ENCODE measurements at places on chromosomes 1 and 21.

- no peak for DNase-seq
These were observed 151.0 kb upstream of the C1orf87 start for GRCh38 chr1:60224523-60224922.

DNA sequence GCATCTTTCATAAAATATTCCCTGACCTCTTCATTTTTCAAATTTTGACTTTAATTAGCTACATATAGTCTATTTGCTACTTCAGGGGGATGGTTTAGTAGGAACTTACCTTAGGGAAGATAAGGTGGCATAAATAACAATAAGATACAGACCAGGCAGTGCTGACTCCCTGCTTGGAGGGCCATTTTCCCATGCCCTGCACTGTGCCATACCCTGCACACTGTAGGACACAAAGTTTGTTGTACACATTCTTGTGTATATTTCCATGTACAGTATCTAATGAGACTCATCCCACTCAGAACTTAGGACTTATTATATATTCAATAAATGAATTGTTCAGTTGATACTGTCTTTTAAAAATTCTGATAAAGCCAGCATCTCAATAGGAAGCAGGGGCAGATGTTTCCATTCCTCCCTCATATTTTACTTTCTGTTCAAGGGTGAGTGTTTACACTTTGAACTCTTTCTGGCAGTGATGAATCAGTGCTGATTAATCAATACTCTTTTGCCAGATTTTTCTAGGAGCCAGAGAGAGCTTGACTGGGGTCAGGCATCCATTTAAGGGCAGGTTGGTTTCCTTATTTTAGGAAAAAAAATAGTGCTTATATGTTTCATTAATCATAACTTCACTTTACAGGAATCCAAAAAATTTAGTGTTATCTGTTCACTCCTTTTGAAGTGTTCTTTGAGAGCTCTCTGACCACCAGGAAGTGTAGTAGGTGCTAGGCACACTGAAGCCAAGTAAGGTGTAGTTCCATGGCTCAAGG is 30.6 kb downstream of the MPZL1 start:
- DNase-seq = no peak

DNA sequence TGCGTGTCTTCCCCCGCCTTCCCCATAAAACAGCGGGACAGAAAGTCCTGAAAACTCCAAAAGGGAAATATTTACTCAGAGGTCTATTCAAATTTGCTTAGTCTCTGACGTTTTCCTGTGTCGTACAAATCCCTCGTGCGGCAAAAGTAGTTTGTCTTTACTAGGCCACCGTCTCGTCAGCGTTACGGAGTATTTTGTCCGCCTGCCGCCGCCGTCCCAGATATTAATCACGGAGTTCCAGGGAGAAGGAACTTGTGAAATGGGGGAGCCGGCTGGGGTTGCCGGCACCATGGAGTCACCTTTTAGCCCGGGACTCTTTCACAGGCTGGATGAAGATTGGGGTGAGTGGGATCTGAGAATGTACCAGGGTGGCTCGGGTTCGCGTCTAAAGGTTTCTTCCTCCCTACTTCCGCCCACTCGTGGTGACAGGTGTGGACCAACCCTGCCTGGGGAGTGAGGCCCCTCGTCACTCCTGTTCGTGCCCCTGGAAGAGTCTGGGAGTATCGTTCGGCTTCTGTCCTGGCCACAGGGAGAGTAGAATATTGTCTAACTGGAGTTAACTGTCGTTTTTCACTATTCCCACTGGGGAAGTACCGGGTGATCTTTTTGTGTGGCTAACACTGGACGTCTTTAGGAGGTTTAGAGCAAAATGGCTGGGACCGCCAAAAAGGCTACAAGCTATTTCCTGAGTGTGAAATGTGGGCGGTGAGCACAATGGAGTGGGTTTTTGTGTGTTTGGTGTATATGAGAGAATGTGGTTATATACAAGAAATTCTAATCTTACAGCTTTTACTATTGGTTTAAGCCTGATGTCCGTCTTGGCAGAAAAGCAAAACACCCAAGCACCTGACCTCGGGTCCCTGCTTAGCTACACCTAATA is at the start of gene ATF6:
TSS of gene ATF6 (plus strand) at position 219 of the 880 bp plus-strand sequence. CDS start at position 260, 41 bp downstream.
- DNase-seq = peak; percentile 88

- DNase-seq = peak; percentile 48
These were observed 2.6 kb upstream of the C1orf174 start for GRCh38 chr1:3902571-3903091.

DNA sequence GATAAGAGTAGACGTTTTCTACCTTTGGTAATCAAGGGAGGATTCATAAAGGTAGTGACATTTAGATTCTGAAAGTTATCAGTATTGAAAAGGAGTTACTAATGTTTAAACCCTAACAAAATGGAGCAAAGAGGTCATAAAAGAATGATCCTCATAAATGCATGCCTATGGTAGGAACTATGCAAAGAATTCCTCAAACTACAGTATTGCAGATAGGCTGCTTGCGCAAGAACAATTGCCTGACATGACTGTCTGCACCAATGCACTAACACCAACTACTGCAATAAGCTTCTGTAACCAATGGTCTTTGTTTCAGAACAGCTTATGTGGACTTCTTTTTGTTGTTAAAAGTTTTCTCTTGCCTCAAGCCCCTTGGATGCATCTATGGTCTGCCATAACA is 597.3 kb upstream of the ADGRL4 start:
- DNase-seq = no peak

DNA sequence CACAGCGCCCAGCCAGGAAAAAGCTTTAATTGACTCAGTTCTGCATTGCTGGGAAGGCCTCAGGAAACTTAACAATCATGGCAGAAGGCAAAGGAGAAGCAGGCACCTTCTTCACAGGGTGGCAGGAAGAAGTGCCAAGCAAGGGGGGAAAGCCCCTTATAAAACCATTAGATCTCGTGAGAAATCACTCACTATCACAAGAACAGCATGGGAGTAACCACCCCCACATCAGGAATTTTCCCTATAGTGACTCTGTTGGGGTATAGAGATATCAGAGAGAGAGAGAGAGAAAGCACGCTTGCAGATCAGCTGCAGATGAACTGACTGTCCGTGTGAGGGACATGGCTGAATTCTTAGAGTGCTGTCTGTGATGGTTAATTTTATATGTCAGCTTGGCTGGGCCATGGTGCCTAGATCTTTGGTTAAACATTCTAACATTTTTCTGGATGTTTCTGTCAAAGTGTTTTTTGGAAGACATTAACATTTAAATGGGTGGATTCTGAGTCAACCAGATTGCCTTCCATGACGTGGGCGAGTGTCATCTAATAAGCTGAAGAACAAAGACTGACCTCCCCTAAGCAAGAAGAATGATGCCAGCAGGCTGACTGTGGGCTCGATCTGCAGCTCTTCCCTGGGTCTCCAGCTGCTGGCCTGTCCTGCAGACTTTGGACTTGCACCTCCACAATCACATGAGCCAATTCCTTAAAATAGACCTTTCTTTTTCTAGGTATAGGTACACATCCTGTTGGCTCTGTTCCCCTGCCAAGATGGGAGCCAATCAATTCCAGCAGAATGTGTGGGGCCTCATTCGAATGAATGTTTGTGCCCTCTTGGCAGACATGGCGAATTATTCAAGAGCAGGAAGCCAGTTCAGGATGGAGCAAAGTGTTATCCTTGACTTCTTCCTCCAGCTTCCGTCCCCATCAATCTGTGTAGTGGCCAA is 21.4 kb upstream of the CPT2 start:
- DNase-seq = no peak

GRCh38 chr1:208150833-208151458 is 93.2 kb downstream of the PLXNA2 start:
- no peak for DNase-seq

DNA sequence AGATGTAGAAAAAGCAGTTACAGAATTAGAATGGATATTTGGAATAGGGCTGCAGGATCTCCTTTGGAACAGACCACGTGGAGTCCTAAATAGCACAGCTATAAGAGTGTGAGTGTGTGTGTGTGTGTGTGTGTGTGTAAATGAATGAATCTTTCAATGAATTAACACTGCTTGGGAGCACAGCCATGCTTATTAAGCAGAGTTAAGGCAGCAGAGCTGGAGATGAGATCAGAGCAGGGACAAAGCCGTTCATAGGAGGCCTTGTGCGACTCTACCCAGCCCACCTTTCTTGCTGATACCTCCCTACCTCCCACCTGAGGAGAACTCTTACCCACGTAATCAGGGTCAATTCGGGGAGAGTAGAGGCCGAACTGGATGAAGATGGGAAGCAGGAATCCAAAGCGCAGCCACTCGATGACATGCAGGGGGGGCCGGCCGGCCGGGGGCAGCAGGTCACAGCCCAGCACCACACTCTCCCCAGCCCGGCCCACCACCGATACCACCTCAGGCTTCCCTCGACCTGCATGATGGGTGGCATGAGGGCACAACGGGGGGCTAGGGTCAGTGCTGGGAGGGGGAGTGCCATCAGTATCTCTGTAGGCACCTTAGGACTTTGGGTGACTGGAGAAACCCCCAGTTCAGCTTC is 2.7 kb downstream of the IGSF9 start:
- no peak for DNase-seq

DNA sequence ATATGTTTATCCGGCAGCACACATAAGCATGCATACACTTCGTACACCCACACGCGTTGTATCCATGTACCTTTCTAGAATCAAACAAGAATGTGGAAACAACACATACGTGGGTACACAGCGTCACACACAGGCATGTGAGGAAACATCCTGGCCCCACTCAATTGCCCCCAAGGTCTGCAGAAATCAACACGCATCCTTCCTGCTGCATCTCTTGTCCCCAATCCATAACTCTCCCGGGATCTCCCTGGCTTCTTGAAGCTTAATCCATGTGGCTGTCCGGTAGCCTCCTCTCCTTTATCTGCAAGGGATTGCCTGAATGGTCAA is 5.5 kb upstream of the TBX15 start:
- no peak for DNase-seq

DNA sequence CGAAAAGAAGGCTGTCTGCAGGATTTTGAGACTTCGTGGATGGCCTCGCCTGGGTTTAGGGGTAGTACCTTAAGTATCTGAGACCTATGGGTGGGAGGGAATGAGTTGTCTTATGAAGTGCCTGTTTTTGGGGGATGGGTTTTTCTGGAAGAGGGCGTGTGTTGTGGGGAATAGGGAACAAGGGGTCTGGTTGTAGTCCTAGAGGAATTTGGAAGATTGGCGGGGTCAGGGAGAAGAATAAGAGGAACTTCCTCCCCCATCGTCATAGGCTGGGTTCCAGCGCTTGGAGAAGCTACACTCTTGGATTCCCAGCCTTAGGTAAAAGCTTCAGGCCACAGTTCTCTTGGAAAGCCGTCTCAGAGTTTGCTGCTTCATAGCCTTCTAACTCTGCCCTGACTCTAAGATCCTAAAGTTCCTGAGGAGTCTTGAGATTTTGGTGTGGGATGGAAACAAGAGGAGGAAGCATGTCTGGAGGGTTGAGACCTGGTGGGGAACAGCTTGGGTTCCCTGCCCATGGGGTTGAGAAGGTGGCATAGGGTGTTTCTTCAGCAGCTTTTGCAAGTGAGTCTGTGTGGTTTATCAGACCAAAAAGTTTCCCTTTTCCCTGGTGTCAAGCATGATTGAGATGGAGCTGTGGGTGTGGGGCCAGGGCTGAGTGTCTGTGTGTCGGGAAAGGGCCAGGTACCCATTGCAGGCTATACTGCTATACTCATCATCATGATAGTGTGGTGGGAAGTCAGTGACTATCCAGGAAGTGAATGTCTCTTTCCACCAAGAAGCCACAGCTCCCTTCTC is 1.8 kb downstream of the VANGL2 start:
- DNase-seq = no peak

- no peak for DNase-seq
These were observed 3.4 kb upstream of the PLEKHM2 start for GRCh38 chr1:15680561-15681348.

DNA sequence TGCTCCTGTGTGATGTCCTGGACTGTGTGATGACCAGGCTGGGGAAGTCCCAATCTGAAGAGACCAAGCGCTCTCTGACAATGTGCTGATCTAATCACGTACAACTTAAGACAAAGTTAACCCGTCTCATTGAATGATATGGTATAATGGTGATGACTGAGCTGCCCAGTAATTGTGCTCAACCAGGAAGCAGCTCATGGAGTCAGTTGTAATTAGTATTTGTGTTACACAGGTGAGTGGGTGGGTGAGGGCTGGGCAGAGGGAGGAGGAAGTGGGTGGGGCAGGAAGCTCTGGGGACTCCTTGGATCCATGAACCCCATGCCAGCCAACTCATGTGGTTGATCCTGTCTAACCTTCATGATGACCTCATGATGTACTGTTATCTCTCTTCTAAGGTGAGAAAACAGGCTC is 8.7 kb upstream of the ECE1 start:
- DNase-seq = no peak

- DNase-seq = no peak
These were observed 152.5 kb downstream of the PCBP3 start for GRCh38 chr21:45796003-45796402.

DNA sequence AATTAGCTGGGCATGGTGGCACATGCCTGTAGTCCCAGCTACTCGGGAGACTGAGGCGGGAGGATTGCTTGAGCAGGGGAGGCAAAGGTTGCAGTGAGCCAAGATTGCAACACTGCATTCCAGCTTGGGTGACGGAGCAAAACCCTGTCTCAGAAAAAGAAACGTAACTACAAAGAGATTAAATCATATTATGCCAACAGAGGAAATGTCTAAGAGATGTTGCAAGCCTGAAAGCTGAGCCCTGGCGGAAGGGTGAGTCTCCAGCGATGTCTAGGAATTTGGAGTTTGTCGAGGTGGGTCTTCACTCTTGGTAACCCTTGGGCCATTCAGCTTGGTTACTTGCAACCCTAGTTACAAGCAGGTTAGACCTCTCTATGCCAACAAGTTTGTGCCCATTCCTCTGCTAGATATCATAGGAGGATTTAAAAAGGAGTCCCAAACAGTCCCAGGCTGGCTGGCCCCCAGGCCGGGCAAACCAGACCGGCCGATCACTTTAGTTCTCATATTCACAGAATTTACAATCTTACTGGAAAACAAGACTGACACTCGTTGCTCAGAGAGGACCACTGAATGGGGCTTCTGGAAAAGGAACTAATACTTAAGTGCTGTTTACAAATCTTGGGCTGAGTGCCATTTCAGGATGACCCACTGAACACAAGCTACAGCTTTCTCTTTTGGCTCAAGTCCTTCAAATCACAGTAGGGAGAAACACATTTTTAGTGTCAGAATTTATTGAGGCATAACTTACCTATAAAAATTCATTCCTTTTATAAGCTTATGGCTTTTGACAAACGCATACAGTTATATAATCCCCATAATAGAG is 27.1 kb downstream of the SLC30A1 start:
- DNase-seq = no peak

- DNase-seq = no peak
These were observed 88.8 kb downstream of the STUM start for GRCh38 chr1:226637147-226637935.

DNA sequence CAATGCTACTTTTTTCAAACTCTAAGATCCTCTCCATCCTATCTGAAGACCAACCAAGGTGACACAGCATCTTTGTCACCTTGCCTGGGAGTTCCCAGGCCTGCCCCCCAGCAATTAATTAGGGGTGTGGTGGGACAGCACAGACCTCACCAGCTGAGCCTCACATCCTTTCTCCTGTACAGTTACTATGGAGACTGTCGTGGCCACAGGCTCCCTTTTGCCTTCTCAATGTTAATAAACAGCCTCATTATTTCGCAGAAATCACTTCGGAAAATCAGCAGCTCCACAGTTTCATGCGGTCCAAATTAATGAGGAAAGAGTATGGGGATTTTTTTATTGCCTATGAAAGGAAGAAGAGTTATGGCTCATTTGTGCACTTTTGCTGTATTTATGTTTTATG is 378.3 kb downstream of the NPHP4 start:
- no peak for DNase-seq

- DNase-seq = no peak
These were observed 10.9 kb upstream of the PROX1 start for GRCh38 chr1:213976665-213977485.

- no peak for DNase-seq
These were observed 38.6 kb downstream of the GPR3 start for GRCh38 chr1:27430903-27431600.

- no peak for DNase-seq
These were observed 51.6 kb upstream of the HPDL start for GRCh38 chr1:45275054-45275453.
